Posterior cingulate gyrus (tissue), 11 donors: ENCODE measurements at places on chromosomes 5 and 9.

DNA sequence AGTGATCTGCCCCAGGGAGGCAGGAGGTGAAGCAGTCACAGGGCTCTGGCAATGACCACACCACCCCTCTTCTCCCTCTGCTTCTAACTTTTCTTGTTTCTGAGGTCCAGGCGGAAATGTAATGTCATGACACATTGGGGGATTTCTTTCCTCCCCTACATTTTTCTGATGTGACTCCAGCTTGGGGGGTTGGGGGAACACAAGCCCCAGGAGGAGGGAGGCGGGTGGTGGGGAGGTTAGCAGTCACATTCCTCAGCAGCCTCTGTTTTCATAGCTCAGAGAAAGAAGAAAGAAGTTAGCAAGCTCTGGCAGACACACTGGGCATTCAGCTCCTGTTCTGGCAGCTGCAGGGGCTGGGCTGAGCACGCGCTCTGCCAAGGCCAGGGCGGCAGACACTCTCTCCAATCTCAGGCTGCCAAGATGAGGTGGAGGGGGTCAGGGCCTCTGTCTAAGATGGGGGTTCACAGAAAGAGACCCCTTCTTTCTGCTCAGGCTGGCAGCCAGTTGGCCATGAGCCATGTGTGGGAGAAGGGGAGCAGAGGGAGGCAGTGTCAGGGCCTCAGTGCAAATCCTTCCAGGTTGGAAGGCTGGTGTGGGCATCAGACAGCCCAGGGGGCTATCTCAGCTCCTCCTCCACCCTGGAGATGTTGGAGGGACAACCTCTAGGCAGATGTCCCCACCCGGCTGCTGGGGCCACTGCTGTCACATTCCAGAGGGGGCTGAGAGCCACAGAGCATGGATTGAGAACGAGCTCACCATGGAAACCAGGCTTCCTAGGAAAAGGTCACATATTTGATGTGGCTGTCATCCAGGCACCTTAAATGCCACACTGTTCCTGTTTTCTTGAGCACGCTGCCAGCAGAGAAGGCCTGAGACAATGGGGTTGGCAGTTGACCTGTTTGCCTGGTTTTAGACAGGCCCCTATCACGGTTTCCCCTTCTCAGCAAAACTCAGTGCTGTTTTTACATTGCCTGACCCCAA is 20.1 kb upstream of the PFDN1 start:
- DNase-seq, result peak; percentile 37

DNA sequence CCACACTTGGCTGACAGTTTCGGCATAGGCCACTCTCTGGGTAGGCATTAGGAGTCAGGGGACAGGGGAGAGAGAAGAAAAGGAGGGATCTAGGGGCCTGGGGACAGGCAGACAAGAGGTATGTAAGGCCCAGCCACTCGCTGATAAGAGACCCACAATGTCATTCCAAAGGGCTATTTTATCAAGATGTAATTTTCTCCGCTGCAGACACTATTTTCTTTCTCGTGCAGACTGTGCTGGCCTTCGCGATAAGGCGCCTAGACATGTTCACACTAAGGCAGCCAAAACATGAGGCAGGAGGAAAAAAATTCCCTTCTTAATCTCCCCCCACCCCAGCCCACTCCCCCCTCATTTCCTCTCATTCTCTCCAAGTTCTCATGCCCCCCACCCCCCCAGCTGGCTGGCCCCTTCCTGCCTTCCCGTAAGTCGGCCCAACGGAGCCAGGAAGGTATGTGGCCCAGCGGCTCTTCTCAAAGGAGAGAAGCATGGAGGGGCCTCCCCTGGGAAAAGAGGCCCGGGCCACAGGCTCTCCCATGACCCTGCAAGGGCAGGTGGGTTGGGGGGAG is 44.9 kb upstream of the SYNPO start:
- DNase-seq, result peak; percentile 59

DNA sequence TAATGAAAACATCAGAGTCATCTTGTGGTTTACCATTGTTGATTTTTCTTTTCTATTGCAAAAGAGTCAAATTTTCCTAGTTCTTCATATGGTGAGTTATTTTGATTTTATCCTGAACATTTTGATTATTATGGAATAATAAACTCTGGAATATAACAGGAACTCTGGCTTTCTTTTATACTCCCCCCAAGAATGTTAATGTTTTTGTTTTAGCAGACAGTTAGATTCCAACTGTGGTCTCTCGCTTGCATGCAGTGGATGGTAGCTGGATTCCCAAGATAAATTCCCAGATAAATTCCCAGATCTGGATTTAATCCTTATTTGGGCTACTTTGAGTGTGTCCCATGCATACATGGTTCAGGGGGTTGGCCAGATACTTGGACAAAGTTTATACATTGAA is 109.8 kb downstream of the NSG2 start:
- no peak for DNase-seq

GRCh38 chr9:75866273-75866871 is 24.1 kb upstream of the PCSK5 start:
- no peak for DNase-seq

DNA sequence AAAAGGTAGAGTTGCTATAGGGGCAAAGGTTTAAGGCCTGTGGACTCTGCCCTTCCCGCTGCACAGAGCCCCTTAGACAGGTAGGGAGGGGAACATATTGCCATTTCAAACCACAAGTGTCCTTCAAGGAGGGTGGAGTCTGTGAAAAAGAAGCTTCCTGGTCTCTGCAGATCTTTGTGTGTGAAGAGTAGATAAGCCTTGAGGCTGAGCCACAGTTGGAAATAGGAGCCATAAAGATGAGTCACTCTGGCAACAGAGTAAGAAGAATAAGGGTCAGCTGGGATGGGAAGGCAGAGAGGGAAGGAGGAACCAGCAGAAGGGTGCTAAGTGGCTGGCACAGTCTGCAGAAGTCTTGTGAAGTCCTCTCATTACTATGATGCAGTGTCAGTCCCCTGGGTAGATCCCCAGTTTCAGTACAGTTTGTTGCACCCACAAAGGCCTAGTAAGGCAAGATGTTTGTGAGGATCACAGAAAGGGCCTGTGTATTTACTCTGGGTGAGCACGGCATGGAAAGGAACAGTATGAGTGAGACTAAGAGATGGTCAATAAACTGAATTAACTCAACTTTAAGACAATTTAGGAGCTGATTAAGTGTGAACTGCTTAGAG is 18.1 kb downstream of the GRXCR2 start:
- DNase-seq, result no peak

- no peak for DNase-seq
Observed at GRCh38 chr5:10308844-10309243, 1.1 kb upstream of the CMBL start.
